ENCODE measurements at places on chromosomes 2 and 18.
A peak's percentile ranks its signal among the peaks of the same experiment; 100 is the strongest.

GRCh38 chr2:183112577-183112976 is 11.7 kb upstream of the NUP35 start:
- no peak for DNase-seq

- DNase-seq = no peak
Measured at GRCh38 chr2:178418426-178418825, 32.5 kb downstream of the PRKRA start.

GRCh38 chr2:178394859-178395258 is 56.1 kb downstream of the PRKRA start:
- DNase-seq = no peak

DNA sequence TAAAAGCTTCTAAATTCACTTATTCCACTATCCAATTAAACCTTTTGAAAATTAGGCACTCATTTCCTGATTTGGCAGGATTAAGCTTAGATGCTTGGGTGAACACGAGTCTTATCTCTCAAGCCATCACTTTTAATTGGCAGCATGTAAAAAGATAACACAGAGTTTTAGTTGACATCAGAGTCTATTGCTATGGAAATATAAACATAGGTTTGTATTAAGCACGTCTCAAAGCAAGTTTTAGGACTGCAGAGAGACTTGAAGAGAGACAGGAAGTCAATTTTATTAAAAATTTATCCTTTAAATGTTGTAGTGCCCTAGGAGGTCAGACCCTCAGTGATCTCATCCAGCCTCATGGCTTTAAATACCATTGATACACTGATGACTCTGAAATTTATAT is 5.6 kb downstream of the RBKS start:
- DNase-seq = no peak

GRCh38 chr2:142596334-142597088 is 281.0 kb upstream of the KYNU start:
- DNase-seq = no peak

- DNase-seq = no peak
Measured at GRCh38 chr2:241931976-241932898, 62.7 kb downstream of the RTP5 start.

DNA sequence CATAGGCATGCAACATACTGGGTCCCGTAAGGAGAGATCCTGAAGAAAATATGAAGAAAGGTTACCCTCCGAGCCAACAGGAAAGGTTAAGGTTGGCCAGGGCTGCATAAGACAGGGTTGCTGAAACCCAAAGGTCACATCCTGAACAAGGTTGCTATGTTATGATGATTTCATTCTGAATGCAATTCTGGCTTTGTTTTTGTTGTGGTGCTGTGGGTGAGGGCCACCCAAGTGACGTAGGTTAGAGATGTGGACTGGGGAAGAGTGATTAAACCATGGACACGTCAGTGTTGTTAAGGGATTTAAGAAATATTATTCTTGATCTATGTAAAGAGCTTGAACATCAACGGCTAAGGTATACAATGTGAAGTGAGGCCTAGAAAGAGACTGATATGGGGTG is 60.0 kb downstream of the ZEB2 start:
- no peak for DNase-seq

- DNase-seq = no peak
Measured at GRCh38 chr2:75513616-75514170, 47.0 kb downstream of the EVA1A start.

GRCh38 chr2:1869248-1869647 is 124.9 kb upstream of the PXDN start:
- no peak for DNase-seq

DNA sequence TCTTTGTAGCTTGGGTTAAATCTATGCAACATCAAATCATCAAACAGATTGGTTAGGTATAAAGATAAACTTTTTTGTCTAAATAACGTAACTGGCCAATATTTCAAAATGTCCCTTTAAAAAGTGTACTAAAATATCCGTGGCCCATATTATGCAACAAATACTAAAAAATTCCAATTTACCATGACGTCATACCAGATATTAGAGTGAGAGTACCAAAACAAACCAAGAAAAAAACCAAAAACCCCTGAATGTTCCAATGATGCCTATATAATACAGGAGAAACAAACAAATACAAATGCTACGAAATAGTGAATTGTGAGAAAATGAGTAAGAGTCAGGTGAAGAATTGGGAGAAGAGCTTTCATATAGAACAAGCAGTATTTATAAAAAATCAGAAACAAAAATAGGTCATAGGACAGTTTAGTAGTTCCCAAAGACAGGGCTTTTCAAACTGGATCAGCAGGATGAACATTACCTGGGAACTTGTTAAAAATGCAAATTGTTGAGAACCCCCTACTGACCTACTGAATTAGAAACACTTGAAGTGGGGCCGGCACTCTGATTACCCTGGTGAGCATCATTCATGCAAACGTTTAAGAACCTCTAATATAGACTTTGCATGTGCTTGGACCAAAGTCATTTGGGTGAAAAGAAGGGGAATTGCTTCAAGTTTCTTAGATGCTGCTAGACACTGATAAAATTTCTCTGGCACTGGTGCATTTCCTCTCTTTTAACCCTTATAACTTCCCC is 753.7 kb downstream of the DSC3 start:
- no peak for DNase-seq

DNA sequence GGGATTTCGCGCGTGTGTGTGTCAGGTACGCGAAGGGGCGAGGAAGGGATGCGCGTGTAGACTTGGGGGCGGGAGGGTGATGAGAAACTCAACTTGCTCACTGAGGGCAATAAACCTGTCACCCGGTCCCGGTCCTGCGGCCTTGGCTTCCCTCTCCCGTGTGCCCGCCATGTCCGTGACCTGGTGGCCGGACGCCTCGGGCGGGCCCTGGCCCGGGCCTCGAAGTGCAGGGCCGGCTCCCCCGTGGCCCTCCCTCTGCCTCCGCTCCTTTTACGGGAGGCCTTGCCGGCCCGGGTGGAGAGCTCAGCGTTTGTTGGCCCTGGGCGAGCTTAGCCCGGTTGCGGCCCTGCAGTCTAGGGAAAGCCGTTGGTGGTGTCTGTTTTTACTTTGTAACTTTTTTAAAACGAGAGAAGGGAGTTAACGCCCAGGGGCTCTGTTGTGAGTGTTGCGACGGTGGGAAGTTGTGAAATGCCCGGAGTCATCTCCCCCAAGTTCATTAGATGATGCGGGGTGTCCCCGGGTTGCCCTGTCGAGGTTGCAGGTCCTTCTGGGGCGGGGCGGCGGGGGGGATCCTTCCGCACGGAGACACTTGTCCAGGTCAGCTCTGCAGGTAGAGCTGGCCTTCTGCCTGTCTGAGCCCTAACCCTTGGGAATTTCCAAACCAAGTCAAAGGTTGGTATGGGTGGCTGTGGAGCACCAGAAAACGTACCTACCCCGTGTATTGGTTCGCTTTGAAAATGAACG is 883 bp downstream of the SMCHD1 start:
- peak; percentile 58 for DNase-seq

- DNase-seq = no peak
Measured at GRCh38 chr2:174392706-174393105, 2.8 kb upstream of the SCRN3 start.

DNA sequence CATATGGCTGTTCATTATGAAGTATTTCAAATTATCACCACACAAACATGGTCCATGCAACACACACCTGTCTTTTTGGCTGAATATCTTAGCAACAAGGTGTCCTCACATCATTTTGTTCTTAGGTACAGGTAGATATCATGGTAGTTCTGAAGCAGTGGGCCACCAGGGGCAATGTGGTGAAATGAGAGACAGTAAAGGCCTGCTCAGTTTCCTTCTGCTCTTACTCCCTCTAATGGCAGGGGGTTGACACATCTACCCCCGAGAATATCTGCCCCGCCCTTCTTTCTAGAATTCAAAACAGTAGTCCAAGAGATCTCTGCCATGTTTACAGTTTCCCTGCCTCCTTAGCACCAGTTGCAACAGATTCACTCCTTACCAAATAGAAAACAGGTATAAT is 147.0 kb upstream of the KLHL14 start:
- DNase-seq = no peak

DNA sequence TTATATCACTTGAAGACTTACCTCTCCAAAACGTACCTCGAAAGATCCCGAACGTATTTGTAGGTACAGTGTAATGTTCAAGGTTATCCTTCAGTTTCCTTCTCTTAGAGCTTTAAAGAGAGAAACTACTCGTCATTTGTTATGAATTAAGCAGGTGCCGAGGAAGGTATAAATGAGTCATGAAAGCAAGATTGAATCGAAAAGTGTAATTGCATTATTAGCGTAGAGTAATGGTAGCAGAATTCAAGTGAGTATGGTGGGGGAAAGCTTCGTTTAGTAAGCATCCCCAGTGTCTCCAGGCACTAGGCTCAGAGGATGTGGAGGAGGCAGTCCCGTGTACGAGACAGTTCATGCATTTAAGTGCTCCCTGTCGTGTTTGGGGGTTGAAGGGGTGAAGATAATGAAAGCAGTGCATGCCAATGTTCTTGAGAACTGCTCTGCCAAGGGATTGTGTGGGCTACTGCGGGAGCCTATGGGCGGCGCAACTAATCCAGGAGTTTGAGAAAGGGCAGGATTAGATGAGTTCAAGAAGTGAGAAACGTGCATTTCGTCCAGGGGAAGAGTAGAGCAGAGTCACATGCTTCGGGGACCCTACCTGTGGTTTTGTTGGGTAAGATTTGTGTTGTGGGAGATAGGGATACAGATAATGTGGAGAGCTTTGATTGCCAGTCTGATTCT is 858 bp downstream of the POLR1B start:
- DNase-seq = no peak

- no peak for DNase-seq
Measured at GRCh38 chr2:128249555-128249954, 69.1 kb downstream of the HS6ST1 start.

DNA sequence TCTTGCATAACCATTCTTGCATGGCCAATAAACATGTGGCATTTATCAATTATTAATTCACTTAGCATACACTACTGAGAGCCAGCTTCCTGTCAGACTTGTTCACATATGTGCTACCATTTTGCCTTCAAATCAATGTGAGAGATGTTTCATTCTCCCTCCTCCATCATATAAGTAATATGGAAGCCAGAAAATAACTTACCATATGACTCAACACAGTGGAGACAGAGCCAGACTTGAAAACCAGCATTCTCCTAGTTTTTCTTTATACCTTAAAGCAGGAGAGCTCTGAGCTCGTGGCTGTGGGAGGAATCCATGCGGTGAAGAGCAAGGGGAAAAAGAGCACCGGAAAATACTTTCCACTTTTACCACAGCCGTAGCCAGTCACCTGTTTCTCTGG is 215.0 kb upstream of the LRATD1 start:
- DNase-seq = no peak

DNA sequence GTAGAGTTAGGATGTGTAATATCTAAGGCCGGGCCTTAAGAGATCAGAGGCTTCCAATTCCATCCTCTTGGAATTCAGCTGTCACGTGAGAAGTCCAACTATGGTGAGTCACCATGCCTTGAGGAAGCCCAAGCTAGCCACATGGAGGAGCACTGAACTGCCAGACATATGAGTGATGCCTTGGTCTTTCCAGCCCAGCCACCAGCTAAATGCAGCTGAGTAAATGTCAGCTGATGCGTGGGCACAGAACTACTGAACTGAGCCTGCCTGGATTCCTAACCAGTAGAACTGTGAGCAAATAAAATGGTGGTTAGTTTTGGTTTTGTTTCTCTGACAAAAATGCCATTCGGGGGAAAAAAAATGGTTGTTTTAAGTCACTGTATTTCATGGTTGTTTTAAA is 153.7 kb upstream of the SERTAD2 start:
- DNase-seq = no peak

- no peak for DNase-seq
Measured at GRCh38 chr2:73069855-73070642, 1.5 kb downstream of the SFXN5 start.

- no peak for DNase-seq
Measured at GRCh38 chr2:69773206-69773605, 31.3 kb downstream of the ANXA4 start.

DNA sequence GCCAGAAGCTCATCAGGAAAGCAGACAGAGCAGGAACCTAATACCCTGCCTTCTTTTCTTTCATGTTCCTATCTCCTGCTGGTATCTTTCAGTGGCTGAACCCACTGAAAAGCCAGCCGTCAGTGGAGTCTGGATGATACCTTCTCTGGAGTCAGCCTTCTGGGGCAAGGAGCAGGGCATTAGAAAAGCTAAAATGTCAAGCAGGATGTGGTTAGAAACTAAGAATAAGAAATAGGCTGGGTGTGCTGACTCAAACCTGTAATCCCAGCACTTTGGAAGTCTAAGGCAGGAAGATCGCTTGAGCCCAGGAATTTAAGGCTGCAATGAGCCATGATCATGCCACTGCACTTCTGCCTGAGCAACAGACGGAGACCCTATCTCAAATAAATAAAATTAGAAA is 642.0 kb upstream of the FSHR start:
- no peak for DNase-seq

- peak; percentile 12 for DNase-seq
Measured at GRCh38 chr2:20604401-20604911, 46.4 kb downstream of the HS1BP3 start.

DNA sequence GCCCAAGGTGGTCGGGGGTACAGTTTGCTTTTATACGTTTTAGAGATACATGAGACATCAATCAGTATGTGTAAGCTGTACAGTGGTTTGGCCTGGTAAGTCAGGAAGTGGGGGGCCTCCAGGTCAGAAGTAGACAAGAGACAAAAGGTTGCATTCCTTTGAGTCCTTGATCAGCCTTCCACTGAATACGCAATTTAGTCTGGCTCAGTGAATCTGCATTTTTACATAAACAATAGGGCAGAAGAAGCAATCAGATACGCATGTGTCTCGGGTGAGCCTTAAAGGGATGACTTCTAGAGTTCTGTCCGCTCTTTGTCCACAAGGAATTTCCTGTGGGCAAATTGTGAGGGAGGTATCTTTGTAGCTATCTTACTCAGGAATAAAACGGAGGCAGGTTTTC is 87.2 kb downstream of the SOWAHC start:
- DNase-seq = no peak

- no peak for DNase-seq
Measured at GRCh38 chr2:223460774-223461211, 141.4 kb downstream of the SCG2 start.

DNA sequence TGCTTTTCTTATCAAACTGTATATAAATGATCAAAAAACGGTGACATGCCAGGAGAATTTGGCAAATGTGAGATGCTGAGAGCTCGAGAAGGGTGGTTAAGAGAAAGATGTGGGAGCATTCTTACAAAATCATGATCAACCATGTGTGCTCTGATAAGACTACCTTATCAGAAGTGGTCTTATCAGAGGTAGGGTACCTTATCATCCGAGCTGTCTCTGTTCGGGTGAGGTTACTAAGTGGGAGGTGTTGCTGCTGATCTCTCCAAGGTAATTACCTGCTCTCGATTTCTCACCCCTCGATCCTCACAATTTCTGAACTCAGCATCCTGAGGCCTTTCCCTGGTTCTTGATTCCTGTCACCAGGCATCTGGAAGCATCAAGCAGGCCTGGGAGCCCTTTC is 813.0 kb upstream of the ID2 start:
- no peak for DNase-seq
